ENCODE measurements at places on chromosomes 12 and 14.
A peak's percentile ranks its signal among the peaks of the same experiment; 100 is the strongest.

DNA sequence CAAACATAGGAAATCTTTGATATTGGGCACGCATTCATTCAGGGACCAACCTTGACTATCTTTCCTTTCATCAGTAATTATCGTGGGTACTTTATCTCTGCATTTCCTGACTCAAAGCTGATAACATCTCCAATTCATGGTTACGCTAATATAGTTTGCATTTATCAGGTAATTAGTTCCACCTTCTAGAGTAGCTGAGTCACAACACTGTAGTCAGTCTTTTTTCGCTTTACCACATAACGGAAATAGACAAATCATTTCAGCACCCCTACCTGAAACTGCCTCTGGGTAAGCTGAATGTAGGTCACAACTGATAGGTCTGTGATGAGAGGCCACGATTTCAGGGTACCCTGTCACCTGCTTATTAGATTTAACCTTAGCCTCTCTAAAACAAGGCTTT lies 36.7 kb upstream of the IL22 start:
- no peak for DNase-seq

DNA sequence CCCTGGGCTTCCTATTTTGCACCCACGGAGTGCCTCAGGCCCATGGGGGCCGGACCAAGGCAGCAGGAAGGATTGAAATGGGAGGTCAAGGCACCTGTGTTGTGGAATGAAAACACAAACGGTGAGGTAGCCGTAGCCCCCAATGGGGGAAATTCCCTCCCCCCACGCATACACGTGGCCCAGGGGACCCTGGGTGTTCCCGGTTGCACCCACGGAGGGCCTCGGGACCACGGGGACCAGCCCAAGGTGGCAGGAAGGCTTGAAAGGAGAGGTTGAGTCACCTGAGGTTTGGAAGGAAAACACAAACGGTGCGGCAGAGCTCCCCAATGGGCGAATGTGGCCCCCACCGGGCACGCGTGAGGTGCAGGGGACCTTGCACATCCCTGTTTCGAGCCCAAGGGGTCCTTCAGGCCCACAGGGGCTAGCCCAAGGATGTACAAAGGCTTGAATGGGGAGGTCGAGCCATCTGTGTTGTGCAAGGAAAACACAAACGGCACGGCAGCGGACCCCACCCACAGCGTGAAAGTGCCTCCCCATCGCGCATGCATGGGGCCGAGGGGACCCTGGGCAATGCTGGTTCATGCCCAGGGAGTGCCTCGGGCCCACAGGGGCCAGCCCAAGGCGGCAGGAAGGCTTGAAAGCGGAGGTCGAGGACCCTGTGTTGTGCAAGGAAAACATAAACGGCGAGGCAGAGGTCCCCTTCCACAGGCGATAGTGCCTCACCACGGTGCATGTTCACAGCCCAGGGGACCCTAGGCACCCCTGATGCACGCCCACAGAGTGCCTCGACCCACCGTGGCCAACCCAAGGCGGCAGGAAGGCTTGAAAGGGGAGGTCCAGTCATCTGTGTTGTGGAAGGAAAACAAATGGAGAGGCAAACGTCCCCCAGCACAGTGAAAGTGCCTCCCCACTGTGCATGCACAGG lies 376.7 kb downstream of the ALG10 start:
- DNase-seq = peak; percentile 15

DNA sequence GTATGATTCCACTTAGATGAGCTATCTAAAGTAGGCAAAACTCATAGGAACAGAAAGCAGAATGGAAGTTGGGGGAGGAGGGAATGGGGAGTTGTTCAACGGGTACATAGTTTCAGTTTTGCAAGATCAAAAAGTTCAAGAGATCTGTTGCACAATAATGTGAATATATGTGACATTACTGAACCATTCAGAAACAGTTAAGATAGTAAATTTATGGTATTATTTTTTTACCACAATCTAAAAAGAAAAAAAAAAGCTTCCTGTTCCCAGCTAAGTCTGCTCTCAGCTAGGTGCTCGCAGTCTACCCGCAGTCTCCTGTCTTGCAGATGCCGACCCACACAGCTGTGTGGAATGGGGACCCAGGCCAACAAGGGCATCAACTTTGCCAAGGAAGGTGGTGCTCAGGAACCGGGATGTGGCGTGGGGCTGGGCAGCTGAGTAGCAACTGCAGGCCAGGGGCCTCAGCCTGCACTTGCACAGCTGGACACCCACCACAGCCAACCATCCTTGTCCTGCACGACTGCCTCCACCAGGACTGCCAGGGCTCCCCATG lies 15.3 kb upstream of the ANO6 start:
- DNase-seq = no peak

- DNase-seq = peak; percentile 36
Measured at GRCh38 chr12:88958153-88958552, 377.9 kb upstream of the KITLG start.
